Right kidney (tissue), 9 donors: ENCODE measurements at places on chromosomes 16 and 17.

- DNase-seq = no peak
Observed at GRCh38 chr17:66397486-66397885, 95.1 kb downstream of the PRKCA start.

DNA sequence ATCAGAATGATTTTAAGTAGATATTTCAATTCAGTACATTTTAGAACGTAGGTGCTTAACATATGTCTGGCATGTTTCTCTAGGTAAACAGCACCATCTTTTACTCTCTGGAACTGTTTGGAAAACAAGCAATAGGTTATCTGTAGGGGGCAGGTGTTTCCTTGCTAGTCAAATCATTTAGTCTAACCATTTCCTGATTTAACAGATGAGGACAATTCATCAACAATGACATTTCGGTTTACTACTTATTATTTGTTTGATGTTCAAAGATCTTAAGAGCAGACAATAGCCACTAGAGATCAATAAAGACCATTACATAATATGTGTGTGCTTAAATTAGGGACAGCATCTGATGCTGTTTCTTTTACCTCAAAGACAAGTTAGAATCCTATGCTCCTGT is 173.1 kb downstream of the CEP112 start:
- no peak for DNase-seq

- no peak for DNase-seq
Observed at GRCh38 chr17:909642-910323, 69.8 kb downstream of the NXN start.

DNA sequence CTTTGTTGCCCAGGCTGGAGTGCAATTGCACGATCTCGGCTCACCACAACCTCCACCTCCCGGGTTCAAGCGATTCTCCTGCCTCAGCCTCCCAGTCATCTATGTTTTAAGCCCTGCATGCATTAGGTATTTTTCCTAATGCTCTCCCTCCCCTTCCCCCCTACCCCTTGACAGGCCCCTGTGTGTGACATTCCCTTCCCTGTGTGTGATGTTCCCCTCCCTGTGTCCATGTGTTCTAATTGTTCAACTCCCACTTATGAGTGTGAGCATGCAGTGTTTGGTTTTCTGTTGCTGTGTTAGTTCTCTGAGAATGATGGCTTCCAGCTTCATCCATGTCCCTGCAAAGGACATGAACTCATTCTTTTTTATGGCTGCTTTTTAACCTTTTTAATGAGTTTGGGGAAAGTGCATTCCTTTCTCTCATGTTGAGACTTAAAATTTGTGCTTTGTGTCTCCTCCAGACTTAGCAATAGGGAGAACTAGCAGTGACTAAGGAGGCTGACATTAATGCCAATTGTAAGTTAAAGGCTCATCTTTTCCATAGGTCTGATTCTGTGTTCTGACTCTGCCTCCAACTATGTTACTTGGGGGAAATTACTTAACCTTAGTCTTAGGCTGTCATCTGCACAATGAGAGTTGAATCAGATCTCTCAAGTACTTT is 17.7 kb upstream of the PHAF1 start:
- DNase-seq = peak; percentile 19

DNA sequence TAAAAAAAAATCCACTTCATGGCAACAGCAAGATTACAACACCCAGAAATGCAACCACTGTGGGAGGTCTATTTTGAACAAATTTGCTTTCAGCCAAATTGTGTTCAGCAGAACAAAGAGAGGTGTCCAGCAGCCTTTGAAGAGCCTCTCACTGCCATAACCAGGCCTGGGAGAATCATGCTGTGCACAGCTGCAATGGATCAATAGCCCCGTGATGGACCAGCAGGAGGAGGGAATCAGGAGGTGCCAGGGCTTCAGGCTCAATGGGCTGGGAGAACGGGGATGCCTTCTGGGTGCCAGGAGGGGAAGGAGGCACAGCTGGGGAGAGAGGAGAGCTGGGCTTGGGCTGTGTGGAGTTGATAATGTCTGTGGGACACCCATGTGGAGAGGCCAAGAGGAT is 366.2 kb upstream of the EEF2KMT start:
- DNase-seq = no peak

- DNase-seq = peak; percentile 71
Observed at GRCh38 chr17:1486802-1487695, 5.4 kb downstream of the MYO1C start.

GRCh38 chr17:28744972-28745785 is 1.4 kb downstream of the TRAF4 start:
- peak; percentile 76 for DNase-seq

DNA sequence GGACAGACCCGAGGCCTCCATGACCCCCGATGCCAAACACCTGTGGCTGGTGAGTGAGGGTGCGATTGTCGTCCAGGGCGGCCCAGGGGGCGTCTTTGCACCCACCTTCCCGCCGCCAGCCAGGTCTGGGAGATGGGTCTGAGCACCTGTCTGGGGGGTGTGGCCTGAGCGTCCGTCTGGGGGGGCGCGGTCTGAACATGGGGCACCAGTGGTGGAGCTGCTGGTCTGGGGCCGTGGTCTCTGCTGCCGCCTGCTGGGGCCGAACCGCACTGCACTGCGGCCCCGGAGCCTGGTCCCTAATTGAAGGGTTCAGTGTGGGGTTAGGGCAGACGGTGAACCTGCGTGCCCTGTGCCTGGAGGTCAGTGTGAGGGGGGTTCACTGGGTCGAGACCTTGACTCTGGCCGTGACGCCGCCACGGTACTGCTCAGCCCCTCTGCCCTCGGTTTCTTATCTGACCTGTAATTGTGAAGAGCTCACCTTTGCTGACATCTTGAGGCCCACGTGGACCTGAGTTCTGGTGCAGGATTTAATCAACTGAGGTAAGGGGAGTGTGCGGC is 12.6 kb upstream of the TCF25 start:
- peak; percentile 62 for DNase-seq

GRCh38 chr17:11302401-11303186 is 61.6 kb downstream of the SHISA6 start:
- DNase-seq = no peak

GRCh38 chr17:75712446-75712845 is 8.8 kb upstream of the ITGB4 start:
- no peak for DNase-seq

GRCh38 chr17:80295559-80295958 is 34.9 kb downstream of the RNF213 start:
- DNase-seq = no peak
